Amniotic stem cell (primary cell): ENCODE measurements at places on chromosomes 4 and X.

GRCh38 chr4:110527156-110527555, 51.2 kb downstream of the ENPEP start:
- no peak for DNase-seq

DNA sequence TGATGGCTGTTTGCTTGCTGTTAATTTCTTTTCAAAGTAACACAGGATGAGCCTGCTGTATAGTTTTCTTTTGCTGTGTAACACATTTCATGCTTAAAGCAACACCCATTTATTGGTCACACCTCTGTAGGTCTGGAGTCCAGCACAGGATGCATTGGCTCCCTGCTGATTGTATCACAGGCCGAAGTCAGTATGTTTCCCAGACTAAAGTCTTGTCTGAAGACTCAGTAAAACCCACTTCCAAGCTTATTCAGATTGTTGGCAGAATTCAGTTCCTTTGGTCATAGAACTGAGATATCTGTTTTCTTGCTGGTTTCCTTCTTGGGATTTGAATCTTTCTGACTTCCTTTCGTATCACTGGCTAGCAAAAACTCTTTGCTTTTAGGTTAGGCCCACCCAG, 54.3 kb downstream of the LRP2BP start:
- DNase-seq = no peak

DNA sequence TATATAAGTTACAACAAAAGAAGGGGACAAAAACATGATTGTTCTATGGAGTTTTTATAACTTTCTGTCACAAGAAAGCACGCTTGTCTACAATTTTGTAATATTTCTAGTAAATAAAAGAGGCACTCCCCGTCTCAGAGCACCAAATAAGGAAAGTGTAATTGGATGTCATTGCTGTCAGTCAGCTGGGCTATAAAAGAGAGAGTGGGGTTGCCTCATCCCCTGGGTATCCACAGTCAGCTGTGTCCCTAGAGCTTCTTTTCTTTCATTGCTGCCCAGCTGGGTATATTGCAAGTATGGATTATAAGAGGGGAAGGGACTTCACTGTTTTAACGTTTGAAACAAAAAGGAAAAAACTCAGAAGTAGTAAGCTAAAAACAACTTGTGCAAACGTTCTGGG, 61.3 kb downstream of the NPNT start:
- DNase-seq = no peak

- DNase-seq = no peak
Observed at GRCh38 chr4:10371869-10372471, 85.3 kb downstream of the ZNF518B start.

DNA sequence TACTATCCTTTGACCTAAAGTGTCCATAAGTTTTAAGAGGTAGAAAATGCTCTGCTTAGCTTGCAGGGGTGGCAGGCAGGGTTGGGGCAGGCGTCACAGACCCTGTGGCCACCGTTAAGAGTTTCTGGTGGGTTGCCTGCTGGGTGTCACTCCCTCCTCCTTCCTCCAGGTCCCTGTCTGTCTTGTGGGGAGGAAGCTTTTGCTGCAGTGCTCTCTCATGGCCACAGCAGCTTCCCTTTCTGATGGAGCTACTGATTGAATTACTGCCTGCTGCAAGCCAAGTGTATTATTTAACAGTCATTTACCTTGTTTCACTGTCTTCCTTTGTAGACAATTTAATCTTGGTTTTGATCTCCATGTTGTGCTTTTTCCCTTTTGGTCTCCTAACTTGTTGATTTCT, 384.6 kb downstream of the IDS start:
- DNase-seq = no peak

DNA sequence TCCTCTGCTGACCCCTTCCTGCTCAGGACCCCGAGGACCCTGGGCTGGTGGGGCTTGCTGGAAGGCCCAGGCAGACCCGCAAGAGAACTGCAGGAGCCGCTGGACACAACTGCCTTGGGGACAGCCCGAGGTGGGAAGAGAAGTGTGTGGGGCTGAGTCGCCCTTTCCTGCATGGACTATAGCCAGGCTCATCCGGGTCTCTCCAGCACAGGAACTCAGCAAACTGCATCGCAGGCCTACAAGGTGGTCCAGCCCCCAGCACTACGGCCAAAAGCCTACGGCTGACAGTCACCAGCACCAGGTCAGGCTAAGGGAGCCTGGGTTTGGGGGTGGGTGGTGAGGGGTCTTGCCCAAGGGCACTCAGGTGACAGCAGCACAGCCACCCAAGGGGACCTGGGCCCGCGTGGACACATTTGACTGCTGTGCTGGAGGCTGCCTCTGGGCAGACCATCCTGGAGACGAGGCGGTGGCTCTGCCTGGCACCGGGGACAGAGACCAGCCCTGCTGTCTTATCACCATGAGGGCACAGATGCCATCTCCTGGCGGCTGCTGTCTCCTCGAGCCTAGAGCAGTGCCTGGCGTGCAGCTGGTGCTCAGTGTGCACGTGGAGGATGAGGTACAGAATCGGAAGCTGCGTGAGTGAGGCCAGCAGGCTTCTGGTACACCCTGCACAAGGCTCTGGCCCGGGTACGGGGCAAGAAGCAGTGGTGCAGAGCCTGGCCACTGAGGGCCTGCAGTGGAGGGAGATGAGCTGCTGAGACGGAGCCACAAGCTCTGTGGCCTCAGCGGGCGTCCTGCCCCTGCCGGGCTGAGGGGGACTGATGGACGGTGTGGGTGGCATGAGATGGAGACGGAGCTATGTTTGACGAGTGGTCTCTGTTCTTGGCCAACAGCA, 15.1 kb downstream of the LRPAP1 start:
- DNase-seq = no peak

GRCh38 chr4:1516881-1517480, 110.7 kb upstream of the NKX1-1 start:
- no peak for DNase-seq

- DNase-seq = peak; percentile 13
Observed at GRCh38 chr4:76251441-76252270, at the start of gene FAM47E. FAM47E (plus strand) TSS chr4:76251721; CDS start chr4:76251747, 26 bp downstream.
